NCI-H1694 (cell line): ENCODE measurements at places on chromosomes 1 and 21.

DNA sequence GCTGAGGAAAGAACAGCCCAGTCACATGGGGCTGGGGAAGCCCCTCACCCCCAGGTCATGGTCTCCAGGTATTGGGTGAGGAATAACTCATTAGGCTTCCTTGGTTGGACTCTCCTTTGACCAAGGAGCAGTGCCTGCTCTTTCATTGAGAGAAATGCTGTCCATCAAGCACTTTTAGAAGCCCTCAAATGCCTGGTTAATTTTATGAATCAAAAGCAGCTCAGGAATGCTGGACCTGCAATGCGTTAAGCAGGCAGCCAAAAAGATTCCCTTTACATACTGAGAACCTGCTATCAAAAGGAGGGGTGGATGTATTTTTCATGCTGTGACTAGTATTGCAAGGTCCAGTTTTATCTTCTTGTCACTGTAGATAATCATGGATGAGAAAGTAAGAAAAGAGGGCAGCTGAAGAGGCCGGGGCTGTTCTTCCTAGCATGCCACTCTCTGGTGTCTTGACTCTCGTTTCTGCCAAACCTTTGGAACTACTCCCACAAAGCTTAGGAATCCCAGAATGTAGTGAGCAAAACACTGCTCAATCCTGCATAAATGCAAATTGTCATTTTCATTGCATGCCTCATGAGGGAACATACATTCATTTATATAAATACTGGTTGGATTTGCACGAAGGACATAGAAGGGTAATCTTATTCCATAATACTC is 2.1 kb upstream of the CD58 start:
- no peak for DNase-seq

- peak; percentile 66 for DNase-seq
Observed at GRCh38 chr1:47192458-47193384, 2.9 kb upstream of the PDZK1IP1 start.

- DNase-seq = peak; percentile 50
Observed at GRCh38 chr1:196609370-196609737, 1.1 kb upstream of the KCNT2 start.

GRCh38 chr1:42756956-42757891 is 9.6 kb downstream of the P3H1 start:
- peak; percentile 55 for DNase-seq

GRCh38 chr1:161439280-161440232 is 65.7 kb upstream of the FCGR2A start:
- DNase-seq = no peak

DNA sequence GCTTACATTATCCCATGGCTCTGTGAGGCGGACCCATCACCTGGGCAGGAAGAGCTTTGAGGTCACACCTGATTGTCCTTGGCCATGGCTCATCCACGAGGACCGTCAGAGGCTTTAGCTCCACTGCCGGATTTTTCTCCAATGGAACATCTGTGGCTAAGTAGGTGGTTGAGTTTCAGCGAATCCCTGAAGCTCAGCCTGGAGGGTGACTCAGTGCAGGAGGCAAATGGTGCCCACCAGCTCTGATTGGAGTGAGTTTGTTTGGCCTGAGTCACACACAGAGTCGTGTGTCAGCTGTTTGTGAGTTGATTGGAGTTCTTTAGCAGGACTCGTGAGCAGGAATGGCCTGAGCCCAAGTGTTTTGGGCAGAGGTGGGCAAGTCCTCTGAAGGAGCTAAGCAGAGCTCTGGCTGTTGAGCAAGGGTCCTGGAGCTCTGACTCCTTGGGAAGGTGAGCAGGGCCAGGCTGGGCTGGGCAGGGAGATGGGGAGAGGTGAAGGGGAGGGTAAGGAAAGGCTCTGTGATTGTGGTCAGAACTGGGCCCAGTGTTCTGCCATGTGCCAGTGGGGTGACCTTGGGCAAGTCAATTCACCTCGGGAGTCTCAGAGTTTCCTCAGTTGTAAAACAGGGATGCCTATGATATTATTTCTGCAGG is 2.0 kb downstream of the SLC6A17 start:
- DNase-seq = no peak

- no peak for DNase-seq
Observed at GRCh38 chr1:202047977-202048376, 37.6 kb downstream of the ELF3 start.

GRCh38 chr1:89763649-89763986 is 57.2 kb upstream of the LRRC8D start:
- no peak for DNase-seq

DNA sequence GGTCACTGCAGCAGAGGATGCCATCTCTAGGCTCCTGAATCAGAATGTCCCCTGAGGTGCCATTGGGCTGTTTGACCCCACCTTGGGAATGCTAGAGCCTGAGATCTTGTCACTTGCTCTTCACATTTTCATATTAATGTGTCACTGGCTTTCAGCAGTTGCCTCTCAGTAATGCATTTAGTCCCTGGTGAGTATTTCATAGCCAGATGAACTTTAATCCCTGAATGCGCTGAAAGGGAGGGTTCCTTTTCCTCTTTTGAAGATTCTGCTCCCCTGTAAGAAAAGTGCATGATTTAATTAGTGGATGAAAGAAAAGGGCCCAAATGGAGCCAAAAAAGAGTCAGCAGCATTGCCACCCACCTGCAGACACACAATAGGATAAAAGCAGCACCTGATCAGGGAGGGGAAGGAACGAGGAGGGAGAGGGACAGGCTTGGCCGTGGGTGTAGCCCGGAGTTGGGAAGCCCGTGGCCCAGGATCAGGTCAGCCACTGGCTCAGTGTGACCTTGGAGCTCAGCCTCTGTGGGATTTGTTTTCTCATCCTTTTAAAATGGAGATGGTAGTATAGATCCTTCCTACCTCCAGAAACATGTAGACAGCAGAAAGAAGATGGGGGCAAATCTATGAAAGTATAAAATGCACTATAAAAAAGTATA is 31.1 kb downstream of the ROR1 start:
- no peak for DNase-seq

DNA sequence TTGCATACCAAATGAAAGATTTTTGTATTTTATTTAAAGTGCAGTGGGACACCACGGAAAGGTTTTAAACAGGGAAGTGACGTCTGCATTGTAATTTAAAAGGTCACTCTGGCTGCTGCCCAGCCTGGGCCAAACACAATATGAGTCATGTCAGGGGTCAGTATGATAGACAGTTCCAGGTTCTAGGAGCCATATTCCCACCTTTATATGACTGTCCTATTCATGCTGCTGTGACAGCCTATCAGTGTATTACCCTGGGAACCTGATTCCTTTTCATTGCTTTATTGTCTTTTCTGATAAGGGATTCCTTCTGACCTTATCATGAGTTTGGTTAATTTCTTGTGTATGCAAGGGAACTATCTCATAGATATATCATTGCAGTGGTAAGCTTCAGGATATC is 5.3 kb downstream of the VANGL1 start:
- no peak for DNase-seq

DNA sequence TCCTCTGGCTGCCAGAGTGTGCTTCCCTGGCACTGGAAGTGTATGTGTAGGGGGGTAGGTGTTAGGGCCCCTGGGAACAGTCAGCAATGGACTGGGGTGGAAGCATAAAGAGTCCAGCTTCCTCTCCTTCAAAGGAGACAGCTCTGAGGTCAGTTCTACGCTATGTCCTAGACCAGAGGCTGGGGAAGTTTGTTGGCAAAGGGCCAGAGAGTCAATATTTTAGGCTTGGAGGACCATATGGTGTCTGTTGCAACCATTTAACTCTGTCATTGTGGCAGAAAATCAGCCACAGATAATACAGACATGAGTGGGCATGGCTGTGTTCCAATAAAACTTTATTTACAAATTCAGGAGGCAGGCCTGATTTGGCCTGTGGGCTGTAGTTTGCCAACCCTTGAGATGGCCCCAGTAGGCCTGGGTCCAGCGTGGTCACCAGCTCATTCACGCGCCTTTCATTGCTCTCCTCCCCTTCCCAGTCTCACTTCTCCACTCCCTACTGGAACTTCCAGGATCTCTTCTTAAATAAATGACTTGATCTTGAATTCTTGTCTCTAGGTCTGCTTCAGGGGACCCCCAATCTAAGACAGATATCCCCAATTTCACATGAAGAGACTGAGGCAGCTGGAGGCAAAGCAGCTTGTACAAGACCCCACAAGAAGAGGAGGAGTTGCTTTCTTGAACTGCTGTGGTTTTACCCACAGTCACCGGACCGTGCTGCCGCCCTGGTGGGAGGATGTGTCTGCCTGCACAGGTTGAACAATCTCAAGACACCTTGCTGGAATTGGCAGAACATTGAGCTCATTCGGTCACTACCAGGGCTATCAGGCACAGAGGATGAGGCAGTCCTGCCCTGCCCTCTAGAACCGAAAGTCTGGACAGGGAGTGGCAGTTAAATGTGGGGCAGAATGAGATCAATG is 162.4 kb upstream of the POU3F1 start:
- peak; percentile 36 for DNase-seq

GRCh38 chr21:42413093-42413492 is 9.4 kb downstream of the UBASH3A start:
- DNase-seq = no peak

GRCh38 chr1:231792634-231793033 is 166.0 kb downstream of the DISC1 start:
- no peak for DNase-seq

GRCh38 chr1:36803868-36804570 is 230.3 kb downstream of the GRIK3 start:
- no peak for DNase-seq

DNA sequence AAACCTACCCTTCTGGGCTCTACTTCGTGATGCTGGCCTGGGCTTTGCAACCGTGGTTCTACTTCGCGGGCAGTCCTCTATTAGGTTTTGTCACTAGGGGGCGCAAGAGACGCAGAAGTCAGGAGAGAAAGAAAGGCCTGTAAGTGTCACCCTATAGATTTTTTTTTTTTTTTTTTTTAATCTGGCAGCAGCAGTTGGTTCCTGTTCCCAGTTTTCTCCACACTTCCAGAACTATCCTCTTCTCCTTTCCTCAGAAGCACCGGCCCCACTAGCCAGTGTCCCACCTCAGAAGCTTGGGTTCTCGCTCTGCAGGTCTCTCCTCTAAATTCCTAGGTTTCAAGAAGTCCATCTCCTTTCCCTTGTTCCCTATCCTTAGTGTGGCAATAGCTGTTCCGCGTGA is 9.1 kb upstream of the LCE2D start:
- DNase-seq = peak; percentile 71

DNA sequence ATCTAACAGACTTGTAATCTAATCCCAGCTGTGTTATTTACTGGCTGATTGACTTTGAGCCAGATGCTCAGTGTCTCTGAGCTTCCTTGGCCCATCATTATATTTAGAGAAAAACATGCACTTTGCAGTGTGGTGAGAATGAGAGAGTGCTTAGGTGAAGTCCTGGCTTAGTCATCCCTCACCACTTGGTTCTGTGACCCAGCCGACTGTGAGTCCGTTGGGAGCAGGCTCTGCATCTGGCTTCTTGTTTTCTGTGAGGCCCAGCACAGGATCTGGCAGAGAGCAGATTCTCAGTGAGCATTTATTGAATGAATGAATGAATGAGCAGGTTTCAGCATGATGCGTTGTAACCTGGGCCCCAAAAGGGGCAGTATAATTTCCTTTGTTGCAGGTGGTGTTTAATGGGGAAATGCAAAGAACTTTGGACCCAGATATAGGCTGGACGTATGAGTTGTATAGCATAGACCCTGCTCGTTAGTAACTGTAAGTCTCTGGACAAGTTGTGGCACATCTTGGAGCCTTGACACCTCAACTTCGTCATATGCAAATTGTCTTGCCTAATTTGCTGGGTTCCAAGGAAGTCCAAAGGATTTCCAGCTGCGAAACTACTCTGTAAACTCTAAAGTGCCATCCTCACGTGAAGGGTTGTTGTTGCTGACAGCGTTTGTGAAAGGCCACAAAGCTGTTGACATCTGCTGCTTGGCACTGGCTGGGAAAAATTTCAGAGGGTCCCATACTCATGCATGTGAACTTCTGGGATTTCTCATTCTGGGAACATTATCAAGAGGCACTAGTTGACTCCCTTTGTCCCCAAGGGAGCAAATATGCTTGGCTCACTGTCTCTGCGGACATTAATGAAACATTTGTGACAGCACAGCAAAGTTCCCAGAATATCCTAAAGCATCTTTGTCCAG is 138.8 kb upstream of the USP24 start:
- DNase-seq = peak; percentile 24

GRCh38 chr21:40566486-40566885 is 280.5 kb downstream of the DSCAM start:
- DNase-seq = no peak

DNA sequence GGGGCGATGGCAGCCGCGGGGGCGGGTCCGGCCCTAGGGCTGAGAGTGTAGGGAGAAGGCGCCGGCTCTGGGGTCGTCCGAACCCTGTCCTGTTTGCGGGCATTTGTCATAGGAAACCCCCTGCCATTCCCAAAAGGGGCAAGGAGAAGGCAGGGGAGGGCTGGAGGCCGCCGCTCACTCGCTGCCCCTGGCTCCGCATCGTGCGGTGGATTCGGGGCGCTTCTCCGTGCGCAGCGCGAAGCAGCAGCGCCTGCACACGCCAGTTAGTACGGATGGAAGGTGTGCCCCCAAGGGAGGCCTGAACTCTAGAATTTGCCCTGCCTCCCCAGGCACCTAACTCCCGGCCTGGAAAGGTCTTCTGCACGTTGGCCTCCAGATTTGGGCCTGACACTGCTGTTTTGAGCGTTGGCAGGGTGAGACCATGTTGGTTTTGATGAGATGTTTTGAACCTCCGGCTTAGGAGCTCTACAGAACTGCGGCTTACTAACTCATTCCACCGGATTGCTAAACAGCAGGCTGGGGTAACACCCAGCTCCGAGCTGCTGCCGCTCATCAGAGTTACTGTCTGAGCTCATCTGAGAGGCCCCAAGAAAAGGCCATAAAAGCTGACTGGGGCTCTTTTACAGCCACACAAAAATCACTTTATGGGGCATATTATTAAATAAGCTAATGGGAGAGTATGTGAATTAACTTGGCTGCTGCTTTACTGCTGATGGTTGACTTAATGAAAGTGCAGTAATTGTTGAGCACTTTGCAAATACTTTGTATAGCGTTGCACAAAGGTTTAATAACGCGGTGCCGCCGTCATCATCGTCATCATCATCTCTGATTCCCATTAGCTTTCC is 987 bp downstream of the GPR137B start:
- no peak for DNase-seq

GRCh38 chr1:235441159-235441685 is 63.0 kb downstream of the B3GALNT2 start:
- no peak for DNase-seq

GRCh38 chr1:153933955-153934354 is 11.2 kb upstream of the GATAD2B start:
- no peak for DNase-seq

GRCh38 chr1:185973645-185974044 is 239.5 kb downstream of the HMCN1 start:
- no peak for DNase-seq

GRCh38 chr1:170215072-170215885 is 69.5 kb downstream of the NTMT2 start:
- DNase-seq = no peak

DNA sequence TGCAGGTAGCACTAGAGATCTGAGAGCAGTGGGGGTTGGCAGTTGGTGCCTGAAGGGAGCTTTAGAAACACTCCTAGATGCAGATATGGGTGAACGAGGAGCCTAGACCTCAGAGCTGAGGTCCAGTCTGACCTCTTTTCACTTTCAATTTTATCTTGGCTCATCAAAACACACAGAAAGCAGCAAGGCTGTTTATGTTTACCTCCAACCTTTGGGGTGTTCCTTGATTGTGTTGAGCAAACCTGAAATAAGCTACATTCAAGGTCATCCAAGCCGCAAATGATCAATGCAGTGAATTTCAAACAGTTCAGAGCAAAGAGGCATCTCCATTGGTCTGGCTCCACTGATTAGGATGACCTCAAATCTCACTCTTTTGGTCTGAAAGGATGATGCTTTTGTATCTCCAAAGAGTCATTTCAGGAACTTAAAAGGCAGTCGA is 1.3 kb downstream of the LY9 start:
- DNase-seq = no peak

- DNase-seq = no peak
Observed at GRCh38 chr1:223233410-223234169, 90.5 kb upstream of the TLR5 start.
